ENCODE measurements at places on chromosomes 7 and 10.
A peak's percentile ranks its signal among the peaks of the same experiment; 100 is the strongest.

DNA sequence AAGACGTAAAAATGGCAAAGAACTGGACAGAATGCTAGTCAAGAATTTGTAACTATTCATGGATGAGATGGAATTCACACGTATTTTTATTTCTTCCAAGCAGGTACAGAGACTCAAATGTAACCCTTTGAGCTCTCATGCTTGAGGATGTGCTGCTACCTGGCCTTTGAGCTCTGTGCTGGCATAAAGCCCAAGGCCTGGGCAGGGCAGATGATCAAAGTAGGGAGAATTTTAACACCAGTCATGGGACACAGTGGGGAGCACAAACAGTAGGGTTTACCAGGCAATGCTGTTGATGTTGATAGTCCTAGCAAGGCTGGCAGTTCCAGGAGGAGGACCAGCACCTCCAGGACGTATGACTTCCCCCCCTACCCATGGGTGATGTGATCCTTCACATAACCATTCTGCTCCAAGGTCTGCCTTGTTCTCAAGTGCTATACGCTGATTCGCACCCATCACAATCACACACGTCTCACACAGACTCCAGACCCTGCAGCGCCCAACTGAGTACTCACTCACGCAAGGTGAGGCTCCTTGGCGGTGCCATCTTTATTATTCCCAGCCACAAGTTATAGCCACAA is 48.6 kb upstream of the DLG5 start:
- no peak for DNase-seq

- no peak for DNase-seq
These were observed 241.9 kb upstream of the SP8 start for GRCh38 chr7:21028599-21028998.

DNA sequence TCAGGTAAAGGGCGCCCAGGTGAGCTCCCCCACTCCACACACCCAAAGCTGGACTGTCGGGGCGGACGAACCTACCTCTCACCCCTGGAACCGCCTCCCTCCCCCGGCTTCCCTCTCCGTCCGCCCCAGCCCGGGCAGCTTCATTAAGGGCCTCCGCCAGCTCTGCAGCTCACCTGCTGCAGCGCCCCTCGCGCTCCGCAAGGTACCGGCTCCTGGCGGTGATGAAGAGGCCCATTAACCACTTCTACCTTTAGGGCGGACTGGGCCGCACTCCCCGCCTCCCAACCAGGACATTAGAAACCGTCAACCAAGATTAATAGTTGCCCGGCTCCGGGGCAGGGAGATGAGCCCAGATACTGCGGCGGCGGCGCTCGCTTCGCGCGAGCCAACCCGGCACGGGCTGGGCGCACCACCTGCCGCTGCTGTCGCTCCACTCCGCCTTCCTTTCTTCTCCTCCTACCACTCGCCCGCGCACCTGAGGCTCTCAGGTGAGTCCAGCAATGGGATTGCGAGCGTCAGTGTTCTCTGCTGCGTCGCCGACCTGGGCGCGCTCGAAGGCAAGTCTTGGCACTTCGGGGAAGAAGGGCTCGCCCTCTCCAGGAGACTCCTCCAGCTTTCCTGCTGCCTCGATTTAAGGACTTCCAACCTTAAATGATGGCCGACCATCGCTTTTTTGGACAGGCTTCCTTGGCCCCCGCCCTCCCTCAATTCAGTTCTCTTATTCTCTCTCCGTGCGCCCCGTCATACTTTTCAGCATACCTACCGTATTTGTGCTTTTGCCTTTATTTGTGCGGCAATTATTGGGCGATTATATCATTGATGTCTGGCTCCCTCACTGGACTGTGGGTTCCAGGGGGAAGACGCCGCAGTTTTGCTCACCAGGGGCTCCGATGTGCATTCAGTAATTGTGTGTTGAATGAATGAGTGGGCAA is 13.6 kb upstream of the KAZALD1 start:
- DNase-seq, result peak; percentile 58

DNA sequence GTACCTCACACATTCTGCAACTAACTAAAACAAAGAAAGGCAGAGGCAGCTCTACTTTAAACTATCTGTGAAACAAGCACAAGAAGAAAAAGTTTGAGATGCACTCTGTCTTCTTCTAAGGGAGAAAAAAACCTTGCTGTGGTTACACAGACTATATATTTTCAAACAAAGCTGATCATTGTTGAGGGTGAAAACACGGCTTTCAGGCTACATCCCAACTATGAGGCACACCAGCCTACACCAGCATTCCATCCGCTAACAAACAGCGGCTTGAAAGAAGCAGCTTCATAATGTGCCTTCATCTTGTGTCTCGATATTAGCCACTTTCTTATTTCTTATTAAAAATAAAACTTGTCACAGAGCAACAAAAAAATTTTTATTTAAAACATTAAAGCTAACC is 79.1 kb downstream of the USP6NL start:
- DNase-seq, result no peak

DNA sequence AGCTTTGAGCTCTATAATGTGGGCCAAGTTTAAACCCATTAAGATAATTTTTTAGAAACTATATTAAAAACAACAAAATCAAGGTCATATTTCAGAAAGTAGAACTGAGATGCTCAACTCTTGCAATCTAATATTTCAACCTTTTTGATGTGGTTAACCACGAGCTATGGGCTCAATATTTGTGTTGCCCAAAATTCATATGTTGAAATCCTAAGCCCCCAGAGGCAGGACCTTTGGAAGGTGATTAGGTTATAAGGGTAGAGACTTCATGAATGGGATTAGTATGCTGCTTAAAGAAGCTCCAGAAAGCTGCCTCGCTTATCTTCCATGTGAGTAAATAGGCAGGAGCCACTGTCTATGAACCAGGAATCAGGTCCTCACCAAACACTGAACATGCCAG is 284.4 kb downstream of the CRPPA start:
- DNase-seq, result no peak

GRCh38 chr10:112915590-112916572 is 34.2 kb upstream of the TCF7L2 start:
- DNase-seq, result no peak

GRCh38 chr7:17646253-17646956 is 293.9 kb downstream of the SNX13 start:
- DNase-seq, result no peak

DNA sequence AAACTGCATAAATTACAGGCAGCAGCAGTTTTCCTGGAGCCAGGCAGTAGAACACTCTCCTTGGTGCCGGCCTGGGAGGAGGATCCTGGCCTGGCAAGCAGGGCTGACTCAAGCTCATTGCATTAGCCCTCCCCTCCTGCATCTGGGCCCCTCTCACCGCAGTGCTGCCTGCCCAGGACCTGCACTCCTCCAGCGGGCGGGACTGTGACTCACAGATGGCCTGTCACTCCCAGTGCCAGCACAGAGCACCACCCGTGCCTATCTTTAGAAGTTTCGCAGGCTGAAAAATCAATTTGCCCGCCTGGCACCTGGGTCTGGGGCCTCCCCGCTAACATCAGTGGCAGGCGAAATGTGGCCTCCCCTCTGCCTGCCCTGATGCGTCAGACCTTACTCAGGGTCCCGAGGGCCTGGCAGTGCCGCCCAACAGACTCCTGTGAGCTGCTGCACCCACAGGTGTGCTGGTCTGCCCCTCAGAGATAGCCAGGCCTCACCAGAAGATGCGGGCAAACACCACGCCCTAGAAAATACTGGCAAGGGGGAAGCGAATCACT is 123.8 kb downstream of the KCNMA1 start:
- peak; percentile 16 for DNase-seq

- no peak for DNase-seq
These were observed 14.5 kb downstream of the VWC2 start for GRCh38 chr7:49787980-49788379.

DNA sequence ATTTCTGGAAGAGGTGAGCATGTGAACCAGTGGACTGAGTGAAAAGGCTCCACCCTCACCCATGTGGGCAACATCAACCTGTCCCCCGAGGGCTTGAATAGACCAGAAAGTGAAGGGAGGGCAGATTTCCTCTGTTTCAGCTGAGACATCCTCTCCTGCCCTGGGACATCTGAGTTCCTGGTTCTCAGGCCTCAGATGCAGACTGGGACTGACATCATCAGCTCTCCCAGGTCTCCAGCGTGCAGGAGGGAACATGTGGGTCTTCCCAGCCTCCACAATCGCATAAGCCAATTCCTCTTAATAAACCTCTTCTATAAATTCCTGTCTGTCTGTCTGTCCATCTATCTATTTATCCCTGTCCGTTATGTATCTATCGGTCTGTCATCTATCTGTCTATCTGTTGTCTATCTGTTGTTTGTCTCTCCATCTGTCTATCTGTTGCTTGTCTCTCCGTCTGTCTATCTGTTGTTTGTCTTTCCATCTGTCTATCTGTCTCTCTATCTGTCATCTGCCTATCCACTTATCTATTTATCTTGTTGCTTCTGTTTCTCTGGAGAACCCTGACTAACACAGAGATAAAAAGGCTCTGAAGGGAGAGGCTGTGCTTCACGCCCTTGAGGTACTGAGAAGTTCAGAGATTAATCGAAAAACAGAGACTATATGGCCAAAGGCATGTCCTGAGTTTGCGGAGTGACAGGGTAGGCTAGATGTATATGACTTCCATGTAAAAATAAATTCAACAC is 140.3 kb upstream of the PFKP start:
- DNase-seq, result no peak

GRCh38 chr7:150958597-150958996 is 19.5 kb downstream of the KCNH2 start:
- no peak for DNase-seq

DNA sequence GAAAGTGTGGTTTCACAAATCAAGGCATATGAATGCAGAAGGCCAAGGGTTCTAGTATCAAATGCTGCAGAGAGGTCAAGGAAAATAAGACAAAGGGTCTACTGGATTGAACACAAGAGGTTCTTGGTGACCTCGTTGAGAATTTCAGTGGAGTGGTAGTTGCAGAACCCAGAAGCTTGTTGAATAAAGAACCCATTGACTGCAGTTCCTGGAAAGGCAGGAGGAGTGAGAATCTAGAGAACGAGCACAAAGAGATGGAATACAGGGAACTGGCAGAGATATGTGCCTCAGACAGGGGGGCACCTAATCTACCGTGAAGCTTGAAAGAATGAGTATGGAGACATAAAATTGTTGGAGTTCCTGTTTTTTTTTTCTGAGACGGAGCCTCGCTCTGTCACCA is 3.5 kb upstream of the SEPTIN7 start:
- DNase-seq, result no peak

DNA sequence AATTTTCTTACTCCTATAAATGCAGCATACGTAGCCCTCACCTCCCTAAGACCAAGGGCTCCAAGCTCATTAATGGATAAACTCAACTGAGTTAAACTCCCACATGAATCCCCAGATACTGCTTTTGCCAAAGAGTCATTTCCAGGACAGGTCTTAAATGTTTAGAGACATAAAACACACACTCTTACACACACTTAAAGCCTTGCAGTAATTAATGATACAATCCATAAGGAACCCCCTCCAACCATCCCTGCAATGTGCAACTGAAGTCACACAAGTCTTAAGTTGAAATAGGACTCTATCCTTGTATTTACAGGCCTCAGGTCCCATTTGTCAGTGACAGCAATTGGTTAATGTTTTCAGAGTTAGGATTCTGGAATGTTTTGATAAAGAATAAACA is 194.1 kb downstream of the FANK1 start:
- no peak for DNase-seq

DNA sequence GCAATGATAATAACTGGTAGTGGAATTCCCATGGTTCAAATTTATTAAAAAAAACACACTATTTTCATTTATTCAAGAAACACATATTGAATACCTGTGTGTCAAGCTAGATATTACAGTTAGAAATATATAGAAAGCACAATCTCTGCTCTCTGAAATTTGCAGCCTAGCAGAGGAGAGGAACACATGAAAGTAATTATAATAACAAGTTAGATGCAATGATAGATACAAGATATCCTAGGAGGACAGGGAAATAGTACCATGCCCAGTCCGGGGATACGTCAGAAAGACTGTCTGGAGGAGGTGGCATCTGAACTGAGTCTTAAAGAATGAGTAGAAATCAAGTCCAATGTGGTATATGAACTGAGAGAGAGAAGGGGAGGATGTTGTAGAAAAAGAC is 485.6 kb upstream of the C7orf33 start:
- no peak for DNase-seq

DNA sequence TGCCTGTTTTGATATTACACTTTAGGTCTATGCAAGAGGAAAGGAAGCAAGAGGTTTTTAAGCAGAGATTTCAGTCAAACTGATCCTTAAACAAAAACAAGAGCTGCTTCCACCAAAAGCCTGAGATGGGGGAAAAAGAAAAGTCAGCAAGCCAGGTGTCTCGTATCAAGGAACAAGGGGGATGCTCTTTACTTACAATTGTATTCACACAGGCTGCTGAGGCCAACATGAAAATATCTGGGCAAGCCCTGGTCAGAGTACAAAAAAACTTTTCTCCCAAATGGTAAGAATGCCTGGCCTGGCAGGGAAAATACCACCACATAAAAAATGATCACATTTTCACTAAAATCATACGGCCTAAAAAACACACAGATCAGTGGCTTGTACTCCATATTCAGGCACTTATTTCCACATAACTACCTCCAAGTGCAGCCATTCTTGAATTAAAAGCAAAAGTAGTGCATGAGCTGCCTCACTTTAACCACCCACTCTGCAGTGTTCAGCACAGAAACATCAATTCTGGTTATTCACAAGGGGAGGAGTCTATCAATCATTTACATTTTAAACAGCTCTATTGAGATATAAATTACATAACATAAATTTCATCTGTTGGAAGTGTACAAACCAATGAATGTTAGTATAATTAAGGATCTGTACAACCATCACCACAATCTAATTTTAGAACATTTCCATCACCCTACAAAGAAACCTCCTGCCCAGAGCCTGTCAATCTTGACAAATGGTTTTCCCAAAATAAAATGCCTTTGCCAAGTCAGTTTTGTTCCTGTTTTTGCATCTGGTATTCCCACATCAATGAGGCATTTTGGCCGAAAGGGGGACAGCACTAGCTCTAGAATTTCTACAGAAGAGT is 70.2 kb downstream of the GRB10 start:
- no peak for DNase-seq

DNA sequence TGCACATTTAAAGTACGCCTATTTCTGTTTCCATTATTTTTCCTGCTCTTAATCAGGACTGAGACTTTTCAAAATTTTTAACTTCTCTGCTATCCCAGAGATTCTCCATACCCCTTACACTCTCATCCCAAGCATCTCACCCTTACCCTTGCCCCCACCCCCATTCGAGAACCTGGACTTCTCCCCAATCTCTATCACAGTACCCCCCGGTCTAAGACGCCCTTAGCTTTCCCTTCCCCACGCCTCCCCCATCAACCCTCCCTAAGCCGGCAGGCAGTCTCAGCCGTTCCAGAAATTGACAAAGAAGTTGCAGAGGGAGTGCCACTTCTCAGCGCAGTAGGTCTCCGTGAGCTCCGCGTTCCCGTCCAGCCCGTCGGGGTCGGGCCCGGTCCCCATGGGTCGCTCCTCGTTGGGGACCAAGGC is 1.4 kb downstream of the FGFBP3 start:
- no peak for DNase-seq

- DNase-seq, result no peak
These were observed 1.3 kb downstream of the TMEM168 start for GRCh38 chr7:112788778-112789343.

GRCh38 chr7:96122746-96123145 is 199.2 kb downstream of the SLC25A13 start:
- no peak for DNase-seq
